AG10803 (cell line): ENCODE measurements at places on chromosomes 11 and 22.

DNA sequence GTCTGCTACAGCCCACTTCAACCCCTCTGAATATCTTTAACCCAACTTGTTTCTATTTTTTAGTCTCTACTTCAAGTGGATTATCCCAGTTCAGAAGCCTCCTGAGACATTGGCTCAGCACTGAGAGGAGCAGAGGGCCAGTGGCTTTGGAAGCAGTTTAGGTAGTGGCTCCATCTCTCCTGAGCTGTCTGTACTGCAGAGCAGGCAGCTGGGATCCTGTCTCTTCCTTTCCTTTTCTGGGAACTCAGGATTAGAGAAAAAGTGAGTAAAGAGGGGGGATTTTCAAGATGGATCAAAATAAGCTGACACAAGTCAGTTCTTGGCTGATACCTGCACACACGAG, 512.0 kb downstream of the OPCML start:
- no peak for DNase-seq

DNA sequence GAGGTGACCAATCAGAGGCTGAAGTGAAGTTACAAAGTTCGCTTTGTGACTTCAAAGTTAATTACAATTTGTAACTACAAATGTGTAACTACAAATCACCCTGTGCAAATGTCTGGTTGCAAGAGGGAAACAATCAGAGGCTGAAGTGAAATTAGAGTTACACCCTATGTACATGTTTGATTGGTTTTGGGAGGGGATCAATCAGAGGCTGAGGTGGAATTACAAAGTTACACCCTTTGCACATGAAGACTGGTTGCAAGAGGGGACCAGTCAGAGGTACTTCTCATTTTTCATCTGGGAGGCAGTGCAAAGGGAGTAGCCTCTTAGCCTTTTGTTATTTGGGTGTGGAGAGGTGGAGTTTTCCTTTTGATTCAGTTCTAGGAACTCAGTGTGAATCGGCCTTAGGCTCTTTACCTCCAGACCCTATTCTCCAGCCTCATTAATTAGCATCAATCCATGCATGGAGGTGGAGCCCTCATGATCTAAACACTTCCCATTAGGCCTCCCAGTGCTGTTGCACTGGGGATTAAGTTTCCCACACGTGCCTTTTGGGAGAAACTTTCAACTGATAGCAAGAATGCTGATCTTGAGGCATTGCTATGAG, 291.3 kb upstream of the MTNR1B start:
- DNase-seq: no peak

GRCh38 chr11:100543386-100543785, 143.7 kb upstream of the ARHGAP42 start:
- DNase-seq: no peak

DNA sequence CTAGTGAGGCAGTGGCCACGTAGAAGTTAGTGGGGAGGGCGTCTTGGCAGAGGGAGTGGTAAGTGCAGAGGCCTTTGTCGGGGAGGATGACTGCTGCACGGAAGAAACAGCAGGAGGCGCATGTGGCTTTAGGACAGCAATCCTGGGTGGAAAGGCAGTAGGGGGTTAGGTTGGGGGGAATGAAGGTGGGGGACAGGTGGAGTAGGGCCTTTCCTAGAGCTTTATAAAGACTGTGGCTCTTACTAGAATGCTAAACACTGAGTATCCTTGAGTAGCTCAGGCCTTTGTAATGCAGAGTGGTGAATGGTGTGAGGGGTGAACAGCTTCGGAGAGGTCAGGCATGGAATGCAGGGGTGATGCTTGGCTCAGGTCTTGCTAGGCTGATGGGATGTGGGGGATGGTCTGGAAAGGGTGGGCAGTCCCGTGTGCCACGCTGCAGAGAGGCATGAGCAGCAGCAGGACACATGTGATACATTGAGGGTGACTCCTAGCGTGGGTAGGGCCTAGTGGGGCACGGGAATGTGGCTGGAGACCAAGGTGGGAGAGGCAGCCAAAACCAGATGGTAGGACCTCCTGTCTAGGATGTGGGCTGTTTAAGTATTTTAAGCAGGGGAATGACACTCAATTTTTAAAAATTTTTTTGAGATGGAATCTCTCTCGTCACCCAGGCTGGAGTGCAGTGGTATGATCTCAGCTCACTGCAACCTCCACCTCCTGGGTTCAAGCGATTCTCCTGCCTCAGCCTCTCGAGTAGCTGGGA, 19.2 kb downstream of the AP2A2 start:
- DNase-seq: peak; percentile 46

GRCh38 chr11:66465373-66466224, 1.1 kb upstream of the PELI3 start:
- DNase-seq: no peak

DNA sequence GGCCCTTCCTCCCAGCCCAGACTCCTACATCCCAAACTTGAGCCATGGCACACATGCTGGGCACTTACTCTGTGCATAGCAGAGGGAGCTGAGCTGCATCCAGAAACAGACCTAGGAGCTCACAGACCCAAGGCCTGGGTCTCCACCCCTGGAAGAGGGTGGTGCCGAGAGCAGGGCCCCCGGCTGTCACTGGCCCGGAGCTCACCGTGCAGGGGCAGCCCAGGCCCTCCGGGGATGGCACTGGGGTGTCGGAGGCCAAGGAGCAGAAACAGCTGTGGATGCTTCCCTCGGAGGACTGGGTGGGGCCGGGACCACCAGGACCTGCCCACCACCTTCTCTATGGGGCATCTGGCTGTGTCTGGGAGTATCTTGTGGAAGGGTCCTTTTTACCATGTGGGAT, 4.3 kb upstream of the APOBEC3A start:
- DNase-seq: no peak

DNA sequence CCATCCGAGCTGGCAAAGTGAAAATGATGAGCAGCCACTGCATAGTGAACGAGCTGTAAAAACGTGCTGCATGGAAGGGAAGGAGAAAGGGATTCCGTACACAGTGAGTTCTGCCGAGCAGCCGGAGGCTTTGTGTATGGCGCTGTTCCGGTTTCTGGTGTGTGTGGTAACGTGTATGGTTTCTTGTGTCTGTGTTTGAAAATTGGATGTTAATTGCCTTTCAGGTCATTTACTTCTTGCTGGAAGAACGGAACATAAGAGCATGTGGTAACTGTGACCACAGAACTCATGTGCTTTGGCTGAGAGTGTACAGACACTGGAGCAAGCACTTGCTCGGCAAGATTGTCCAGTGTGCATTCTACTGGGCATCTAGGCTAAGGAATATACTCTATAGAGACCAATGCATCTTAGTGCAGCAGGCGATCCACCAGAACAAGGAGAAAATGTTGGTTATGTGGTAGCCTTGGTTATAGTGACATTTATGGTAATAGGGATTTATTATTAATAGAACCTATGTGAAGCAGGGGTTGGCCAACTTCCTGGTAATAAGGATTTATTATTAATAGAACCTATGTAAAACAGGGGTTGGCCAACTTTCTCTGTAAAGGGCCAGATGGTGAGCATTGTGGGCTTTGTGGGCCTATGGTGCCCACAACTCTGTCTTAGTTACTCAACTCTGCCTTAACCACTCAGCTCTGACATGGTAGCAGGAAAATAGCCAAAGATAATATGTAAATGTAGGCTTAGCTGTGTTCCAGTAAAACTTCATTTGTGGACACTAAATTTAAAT, 49.2 kb downstream of the GRAMD1B start:
- DNase-seq: no peak

GRCh38 chr11:82907371-82907770, 5.8 kb downstream of the DDIAS start:
- no peak for DNase-seq

DNA sequence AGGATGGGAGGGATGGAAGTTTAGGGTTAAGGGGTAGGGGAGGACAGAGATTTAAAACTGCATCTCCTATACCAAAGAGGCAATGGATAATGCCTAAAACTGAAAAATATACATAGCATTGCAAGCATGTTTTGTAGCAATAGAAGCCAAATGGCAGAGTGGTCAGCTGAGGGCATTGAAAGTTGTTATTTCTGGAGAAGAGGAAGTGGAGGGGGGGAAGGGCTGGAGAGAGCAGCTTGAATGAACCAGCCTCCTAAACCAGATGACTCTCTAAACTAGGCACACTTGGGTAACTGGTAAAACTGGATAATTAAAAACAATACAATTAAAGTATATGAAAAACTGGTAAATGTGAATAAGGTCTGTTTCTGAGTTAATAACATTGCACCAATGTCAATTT, 70.3 kb upstream of the TP53I11 start:
- DNase-seq: no peak

DNA sequence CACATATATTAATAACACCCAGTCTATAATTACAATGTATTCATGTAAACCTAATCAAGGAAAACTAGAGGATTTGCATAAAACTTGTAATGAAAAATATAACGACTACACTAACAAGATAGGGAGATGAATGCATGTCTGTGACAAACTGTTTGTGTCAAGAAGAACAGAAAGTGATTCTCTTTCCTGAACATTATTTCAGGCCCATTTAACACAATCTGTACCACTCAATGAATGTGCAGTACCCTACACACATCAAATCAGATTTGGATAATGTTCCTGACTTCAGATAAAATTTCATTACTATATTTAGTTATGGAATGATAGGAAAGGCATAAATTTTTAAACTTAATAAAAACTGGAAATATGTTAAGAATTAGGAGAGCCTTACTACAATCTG, 93.1 kb downstream of the CADM1 start:
- DNase-seq: no peak

DNA sequence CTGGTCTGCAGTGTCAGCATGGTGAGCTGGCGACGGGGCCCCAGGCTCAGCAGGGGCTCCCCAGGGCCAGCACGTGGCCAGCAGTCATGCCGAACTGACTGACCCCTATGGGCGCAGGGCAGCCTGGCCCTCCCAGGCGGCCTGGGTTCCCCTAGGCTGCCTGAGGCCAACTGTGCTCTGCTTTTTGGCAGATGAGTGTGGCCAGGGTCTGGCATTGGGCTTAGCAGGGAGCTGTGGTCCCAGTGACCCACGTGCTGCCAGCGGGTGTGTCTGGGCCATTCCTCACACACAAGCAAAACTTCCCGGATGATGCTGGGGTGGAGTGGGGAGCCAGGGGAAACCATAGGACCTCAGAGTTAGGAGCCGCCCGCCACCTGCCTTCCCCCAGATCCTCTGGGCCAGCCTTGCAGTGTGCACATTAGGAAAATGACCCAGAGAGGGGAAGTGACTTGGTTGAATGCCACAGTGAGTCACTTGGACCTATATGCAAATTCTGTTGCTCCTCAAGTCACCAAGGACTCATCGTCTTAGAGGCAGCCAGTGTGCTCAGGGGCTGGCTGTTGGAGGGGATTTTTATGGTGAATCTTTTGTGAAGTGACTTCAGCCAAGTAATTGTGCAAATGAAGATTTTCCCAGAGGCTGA, 6.5 kb downstream of the ADORA2A start:
- peak; percentile 37 for DNase-seq

GRCh38 chr22:48104102-48104738, 1341.8 kb downstream of the TBC1D22A start:
- no peak for DNase-seq

- no peak for DNase-seq
These were observed 23.2 kb downstream of the DRD4 start for GRCh38 chr11:660281-660680.
